Activated naive CD8-positive, alpha-beta T cell treated with anti-CD3 and anti-CD28 coated beads for 36 hours (primary cell): ENCODE measurements at places on chromosomes 12 and 14. TPM values are rescaled to one million over a fixed set of nuclear protein-coding genes. Genes with fewer than 3 reads are reported as not detected.

DHH gene
- total RNA-seq, result not detected

GRCh38 chr12:1840981-1841425 lies 20.6 kb downstream of the LRTM2 start:
- no peak for DNase-seq

- DNase-seq, result no peak
Observed at GRCh38 chr12:114275086-114275485, 130.9 kb downstream of the TBX5 start.

SYT1 gene
- total RNA-seq, result not detected

- DNase-seq, result no peak
Observed at GRCh38 chr14:68559949-68560348, 232.9 kb downstream of the ZFP36L1 start.

- DNase-seq, result no peak
Observed at GRCh38 chr14:60220917-60221316, 28.1 kb upstream of the PPM1A start.

- no peak for DNase-seq
Observed at GRCh38 chr14:34971801-34972200, 11.0 kb upstream of the SRP54 start.

- DNase-seq, result no peak
Observed at GRCh38 chr12:75553398-75553797, 42.0 kb upstream of the KRR1 start.

SLC17A8 gene
- not detected for total RNA-seq

DNA sequence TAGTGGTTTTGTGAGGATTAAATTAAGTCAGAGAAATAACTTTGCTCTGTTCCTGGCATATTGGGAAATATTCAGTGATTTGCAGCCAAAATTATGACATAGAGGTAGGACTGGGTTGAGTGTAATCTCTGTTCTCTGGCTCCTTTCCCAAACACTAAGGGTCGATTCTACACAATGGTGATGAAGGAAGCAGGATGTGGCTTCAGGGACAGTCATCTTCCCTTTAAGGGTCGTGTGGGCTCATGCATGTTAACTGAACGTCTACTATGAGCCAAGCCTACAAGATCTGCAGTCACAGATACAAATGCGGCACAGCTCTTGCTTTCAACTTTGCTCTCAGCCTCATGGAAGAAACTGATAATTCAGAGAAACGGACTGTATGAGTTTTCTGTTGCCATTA lies 381.6 kb downstream of the VRK1 start:
- DNase-seq, result no peak

- DNase-seq, result no peak
Observed at GRCh38 chr12:70365398-70365647, 767 bp upstream of the KCNMB4 start.

GRCh38 chr12:26298785-26299621 lies 103.6 kb downstream of the SSPN start:
- no peak for DNase-seq

DNA sequence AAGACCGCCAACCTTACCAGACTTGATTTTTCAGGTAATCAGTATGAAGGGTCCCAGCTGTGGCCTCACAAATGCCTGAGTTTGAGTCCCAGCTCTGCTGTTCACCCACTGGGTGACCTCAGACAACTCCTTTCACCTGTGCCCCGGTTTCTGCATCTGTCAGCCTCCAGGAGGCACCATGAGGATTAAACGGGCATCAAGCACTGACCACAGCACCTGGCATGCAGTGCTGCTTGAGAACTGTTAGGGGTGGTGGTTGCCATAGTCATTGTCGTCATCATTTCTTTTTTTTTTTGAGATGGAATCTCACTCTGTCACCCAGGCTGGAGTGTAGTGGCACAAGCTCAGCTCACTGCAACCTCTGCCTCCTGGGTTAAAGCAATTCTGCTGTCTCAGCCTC lies 57.9 kb downstream of the PHETA1 start:
- no peak for DNase-seq
